ENCODE measurements at places on chromosomes 3 and 15.

DNA sequence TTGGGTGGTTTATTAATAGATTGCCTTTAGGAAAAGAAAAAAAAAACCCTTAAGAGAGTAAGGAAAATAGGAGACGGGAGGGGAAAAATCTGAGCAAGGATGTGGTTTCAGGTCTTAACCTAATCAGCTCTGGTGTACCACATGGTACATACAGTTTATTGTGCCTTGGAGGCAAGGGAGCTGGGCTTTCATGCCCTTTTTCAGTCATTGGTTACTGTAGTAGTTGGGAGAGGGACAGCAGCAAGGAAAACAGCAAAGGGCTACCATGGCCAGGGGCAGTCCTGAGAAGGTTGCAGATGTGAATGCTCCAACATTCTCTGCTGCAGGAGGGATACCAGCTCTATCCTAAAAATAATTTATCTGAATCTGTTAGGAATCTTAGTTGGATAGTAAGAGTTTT, 5.9 kb downstream of the CMC1 start:
- no peak for DNase-seq

DNA sequence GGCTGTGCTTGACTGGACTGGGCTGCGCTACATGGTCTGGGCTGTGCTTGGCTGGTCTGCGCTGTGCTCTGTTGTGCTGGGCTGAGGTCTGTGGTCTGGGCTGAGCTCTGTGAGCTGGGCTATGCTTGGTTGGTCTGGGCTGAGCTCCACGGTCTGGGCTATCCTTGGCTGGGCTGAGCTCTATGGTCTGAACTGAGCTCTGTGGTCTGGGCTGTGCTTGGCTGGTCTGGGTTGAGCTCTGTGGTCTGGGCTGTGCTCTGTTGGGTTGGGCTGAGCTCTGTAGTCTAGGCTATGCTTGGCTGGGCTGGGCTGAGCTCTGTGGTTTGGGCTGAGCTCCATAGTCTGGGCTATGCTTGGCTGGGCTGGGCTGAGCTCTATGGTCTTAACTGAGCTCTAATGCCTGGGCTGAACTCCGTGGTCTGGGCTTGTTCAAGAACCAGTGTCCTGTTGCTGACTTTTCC, 92.0 kb downstream of the PLXNA1 start:
- peak; percentile 56 for DNase-seq

GRCh38 chr3:31250116-31250777, 282.5 kb upstream of the STT3B start:
- no peak for DNase-seq

DNA sequence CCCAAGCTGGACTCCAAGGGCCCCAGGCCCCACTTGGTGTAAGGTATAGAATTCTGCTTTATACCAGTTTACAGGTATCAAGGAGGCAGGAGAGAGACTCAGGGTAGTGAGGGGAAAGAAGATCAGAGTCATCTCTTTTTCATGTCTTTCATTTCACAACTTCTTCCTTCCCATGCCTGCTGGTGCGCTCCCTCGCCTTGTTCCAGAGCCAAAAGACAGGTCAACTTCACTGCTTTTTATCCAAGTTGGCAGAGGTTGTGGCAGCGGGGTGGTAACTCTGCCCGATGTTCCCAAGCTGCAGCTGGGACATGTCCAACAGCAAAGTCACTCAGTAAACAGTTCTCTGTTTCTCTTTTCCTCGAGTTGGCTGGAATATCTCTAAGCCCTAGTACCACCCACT, 86.3 kb upstream of the TCF12 start:
- no peak for DNase-seq

DNA sequence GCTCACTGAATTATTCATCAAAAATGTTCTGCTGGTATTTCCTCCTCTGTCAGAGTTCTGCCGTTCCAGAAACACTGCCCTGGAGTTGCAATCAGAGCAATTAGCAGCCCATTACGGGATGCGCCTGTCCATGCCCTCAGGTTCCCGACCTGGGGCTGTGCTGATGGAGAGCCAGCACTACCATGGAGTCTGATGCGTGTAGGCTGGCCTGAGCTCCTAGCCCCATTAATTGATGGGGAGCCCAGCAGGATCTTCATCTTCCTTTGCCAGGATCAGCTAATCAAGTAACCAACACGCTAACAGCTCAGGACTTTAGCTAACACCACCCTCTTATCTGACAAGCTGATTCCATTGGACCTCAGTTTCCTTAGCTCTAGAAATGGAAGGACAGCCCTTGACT, 164.2 kb downstream of the ABHD5 start:
- DNase-seq, result no peak

- DNase-seq, result no peak
These were observed 52.5 kb upstream of the UBE2Q2 start for GRCh38 chr15:75790631-75791336.

DNA sequence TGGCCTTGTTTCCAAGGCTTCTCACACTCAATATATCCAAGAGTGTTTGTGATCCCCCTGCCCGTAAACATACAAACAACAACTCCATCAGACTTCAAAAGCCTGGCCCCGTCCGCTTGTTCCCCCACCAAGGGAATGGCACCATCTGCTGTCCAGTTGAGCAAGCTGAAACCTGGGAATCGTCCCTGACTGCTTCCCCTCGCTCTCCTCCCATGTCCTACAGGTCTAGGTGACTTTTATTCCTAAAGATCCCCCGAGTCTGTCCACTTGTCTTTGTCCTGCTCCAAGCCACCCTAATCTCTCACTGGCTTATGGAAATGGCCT, 27.9 kb upstream of the FAM174B start:
- no peak for DNase-seq

DNA sequence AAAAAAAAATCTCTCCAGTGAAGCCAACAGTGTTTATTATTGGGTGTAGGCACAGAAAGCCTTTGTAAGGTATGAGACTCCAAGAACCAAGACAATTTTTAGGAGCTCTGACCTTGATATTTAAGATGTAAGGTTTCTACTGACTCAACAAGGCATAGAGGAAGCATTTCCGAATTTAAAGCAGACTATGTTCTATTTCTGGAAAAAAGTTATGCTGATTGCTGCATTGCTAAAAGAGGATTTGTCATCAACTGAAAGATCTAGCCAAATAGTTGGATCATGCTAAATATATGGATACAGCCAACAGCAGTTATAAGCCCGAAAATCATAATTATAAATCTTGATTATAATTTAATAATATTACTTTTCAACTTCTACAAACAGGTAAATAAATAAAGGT, 53.3 kb upstream of the MELTF start:
- DNase-seq, result no peak

GRCh38 chr3:111923806-111924205, 55.0 kb upstream of the ABHD10 start:
- DNase-seq, result no peak

DNA sequence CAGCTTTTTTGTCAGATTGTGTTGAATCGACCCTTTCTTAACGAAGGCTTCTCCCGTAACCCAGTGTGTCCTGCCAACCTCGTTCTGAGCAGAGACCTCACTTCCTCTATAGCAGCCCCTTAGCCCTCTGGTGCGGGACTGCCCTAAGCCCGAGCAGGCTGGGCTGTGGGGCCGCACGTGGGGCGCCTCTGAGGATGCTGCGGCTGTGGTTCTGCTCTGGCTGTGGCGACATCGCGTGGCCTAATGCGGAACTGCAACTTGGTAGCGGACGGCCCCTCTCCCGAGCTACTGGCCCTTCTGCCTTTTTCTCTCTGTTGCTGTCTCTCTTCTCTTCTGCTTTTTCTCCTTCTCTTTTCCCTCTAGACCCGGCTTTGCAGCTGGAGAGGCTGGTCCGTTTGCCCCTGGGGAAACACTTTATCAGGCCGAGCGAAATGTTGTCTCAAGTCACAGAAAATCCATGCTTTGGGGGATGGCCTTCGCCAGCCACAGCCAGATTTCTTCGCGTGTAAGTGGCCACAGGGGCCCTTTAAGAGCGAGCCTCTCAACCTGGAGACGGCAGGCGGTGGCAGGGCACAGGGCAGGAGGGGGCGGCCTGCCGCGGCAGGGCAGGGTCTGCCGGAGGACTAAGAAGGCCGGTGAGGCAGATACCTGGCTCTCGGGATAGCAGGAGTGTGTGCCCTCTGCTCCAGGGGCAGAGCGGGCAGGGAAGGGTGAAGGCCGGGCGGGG, 19.4 kb upstream of the KIF23 start:
- DNase-seq, result peak; percentile 82

Data from GM12892 (cell line).